ENCODE measurements at places on chromosomes 1 and 21.

DNA sequence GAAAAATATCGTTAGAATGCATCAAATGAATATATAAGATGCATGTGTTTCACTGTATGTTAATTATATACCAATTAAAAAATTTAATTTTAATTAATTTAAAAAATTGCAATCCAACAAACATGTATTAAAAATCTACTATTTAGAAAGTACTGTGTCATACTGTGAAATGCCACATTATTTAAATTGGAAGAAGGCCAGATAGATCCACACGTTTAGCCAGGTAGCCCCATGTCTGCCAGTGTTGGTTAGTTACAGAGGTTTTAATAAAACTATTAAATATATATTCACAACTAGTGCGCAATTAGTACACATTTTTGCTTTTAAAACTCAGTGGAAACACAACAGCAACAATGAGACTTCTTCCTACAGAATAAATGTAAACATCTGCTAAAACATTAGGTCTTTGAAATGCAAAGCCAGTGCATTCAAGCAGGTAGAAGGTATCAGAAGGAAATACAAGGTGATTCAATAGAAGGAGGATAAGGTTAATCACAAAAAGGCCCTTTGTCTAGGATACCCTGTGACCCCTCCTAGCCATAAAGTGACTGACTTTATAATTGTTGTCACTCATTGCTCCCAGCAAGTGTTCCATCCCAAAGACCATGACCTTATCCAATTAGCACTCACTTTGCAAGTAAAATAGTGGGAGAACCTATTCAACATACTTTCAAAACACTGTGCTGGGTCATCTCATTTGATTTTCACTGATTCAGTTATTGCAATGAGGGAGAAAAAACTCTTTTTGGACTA, 211.5 kb downstream of the TTLL7 start:
- no peak for DNase-seq

DNA sequence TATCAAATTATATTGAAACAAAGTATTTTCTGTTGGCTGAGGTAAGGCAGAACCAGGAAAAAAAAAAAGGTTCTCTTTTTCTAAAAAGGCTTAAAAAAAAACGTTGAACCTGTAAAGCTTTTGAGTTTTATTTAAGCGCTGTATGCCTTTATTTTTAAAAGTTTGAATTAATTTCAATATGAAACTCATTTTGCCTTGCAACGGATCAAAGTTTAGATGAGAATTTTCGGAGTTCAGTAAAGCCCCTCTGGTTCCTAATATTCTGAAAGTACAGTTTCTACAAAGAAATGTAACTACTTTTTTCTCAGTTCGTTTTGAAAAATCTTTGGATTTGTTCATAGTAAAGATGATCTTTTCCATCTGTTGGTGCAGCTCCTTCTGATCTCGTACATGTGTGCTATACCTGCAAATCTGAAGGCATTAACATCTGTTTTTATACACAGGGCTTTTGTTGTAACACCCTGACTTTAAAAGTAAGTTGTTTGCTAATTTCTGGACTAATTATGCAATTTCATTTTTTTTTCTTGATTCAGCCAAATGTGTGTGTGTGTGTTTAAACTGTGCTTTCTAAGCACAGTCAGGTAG, 1.7 kb downstream of the ZBTB18 start:
- no peak for DNase-seq

GRCh38 chr1:18581420-18581880, 49.2 kb upstream of the PAX7 start:
- peak; percentile 58 for DNase-seq

DNA sequence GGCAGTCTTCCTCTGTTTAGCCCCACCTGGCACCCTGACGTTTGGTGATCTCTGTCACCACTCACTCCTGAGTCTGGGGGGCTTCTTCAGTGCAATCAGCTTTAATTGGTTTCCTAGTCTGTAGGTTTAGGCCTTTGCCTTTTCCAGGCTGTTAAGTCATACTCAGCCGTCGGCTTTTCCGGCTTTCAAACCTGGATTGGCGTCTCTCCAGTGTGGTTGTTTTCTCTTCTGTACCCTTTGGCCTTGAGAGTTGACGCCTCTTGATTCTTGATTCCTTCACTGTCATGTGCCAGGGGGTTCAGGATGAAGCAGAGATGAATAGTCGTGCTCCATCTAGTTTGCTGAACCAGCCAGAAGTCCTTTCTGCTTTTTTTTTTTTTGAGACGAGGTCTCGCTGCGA, 24.9 kb downstream of the NCMAP start:
- no peak for DNase-seq

- DNase-seq, result no peak
These were observed 75.8 kb upstream of the WNT4 start for GRCh38 chr1:22218618-22219250.

- DNase-seq, result no peak
These were observed 37.0 kb upstream of the CCSAP start for GRCh38 chr1:229379846-229380245.

DNA sequence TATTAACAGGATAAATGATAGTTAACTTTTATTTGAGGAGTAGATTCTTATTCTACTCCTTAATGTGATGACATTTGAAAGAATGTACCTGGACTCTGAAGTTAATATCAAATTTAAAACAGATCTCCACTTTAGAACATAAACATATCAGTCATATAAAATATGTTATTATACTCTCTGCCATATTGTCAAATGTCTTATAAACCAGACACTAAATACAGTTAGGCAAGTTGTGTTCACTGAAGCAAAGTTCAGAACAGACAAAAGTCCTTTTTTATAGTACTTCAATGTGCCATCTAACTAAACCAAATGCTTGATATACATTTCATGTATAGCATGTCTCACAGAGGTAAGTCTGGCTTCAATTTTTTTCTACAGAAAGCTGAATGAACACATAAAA, 285.2 kb downstream of the AKT3 start:
- no peak for DNase-seq

GRCh38 chr1:215156232-215156631, 73.7 kb downstream of the KCNK2 start:
- DNase-seq, result no peak

GRCh38 chr21:46605767-46606426, 1.0 kb upstream of the S100B start:
- DNase-seq, result peak; percentile 28

- no peak for DNase-seq
These were observed 97.2 kb downstream of the VPS13D start for GRCh38 chr1:12326986-12327385.

DNA sequence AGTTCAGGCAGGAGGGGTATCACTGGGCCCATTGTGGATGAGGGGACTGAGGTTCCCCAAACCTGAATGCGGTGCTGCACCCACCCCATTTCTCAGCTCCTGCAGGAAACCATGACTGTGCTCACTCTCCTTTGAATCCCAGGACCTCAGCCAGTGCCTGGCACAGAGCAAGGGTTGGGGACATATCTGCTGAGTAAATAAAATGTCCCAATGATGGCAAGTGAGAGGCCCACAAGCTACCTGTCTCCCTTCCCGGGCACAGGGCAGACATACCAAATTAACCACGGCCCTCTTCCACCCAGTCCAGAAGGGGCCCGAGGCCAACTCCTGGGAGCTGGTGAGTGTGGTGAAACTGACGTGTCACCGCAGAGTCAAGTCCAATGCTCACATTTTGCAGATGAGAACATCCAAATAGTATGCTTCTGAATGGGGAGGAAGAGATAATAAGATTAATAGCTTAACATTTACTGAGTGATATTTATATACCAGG, 97.6 kb downstream of the EPHB2 start:
- no peak for DNase-seq

GRCh38 chr1:236089046-236089773, 24.3 kb upstream of the NID1 start:
- peak; percentile 51 for DNase-seq
